IPS DF 19.7 (cell line): ENCODE measurements at places on chromosomes 1 and 21.
A peak's percentile ranks its signal among the peaks of the same experiment; 100 is the strongest.

GRCh38 chr1:13762642-13763041 is 62.7 kb downstream of the PRDM2 start:
- no peak for DNase-seq

- no peak for DNase-seq
These were observed 81.0 kb upstream of the ETV3 start for GRCh38 chr1:157219182-157219581.

DNA sequence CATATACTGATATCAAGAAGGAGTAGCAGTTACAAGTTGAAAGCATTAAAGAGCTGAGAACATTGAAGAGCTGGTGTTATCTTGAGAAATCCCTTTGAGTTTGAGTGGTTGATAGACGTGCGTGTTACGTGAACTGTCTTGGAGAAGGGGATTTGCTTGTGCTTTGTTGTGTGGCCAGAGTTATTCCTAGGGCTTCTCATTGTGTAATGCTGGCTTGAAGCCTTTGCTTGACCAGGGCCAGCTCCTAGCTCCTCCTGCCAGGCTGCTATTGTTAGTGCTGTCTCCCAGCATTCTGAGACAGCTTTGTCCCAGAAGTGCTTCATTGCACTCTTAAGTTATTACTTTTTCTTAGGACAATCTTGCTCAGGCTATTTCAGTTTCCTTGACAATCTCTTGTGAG is 116.2 kb upstream of the KCNK2 start:
- no peak for DNase-seq

DNA sequence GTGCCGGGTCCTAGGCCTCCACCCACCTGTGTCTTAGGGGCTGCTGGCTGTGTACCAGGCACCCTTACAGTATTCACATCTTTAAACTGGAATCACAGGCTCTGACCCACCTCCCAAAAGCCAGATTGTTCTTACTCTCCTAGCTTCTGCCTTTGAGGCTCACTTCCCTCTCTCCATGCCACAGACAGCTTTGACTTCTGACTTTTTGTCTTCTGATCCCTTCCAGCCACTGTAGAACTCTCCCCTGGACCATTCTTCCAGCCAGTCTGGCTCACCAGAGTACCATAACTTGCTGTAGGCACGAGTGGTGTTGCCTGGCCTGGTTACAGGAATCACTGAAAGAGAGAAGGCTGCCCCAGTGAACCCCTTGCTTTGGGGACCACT is 58.1 kb upstream of the STUM start:
- DNase-seq: no peak

- DNase-seq: no peak
These were observed 7.7 kb upstream of the RSPH1 start for GRCh38 chr21:42503711-42504110.

DNA sequence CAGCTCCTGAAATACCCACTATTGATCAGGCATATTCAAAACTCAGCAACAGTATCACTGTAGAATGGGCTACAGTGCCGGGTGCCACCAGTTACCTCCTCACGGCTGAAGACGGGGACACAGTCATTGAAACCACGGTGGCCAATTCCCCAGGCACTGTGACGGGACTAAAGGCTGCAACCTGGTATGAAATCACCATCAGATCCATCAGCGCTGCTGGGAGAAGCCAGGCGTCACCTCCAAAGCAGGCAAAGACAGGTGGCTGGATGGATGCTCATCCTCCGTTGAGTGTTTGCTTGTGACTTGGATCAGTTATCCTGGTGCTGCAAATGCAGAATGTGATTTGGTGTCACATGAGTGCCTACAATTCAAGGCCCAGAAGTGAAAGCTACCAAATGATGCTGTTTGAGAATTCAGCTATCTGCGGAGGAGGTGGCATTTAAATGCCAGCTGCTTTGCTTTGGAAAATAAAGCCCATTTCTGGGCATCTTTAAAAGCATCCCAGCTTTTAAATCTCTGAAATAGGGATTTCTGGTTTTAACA is 5.1 kb downstream of the FNDC7 start:
- no peak for DNase-seq

GRCh38 chr1:115453666-115454065 is 115.6 kb upstream of the NGF start:
- DNase-seq: no peak

DNA sequence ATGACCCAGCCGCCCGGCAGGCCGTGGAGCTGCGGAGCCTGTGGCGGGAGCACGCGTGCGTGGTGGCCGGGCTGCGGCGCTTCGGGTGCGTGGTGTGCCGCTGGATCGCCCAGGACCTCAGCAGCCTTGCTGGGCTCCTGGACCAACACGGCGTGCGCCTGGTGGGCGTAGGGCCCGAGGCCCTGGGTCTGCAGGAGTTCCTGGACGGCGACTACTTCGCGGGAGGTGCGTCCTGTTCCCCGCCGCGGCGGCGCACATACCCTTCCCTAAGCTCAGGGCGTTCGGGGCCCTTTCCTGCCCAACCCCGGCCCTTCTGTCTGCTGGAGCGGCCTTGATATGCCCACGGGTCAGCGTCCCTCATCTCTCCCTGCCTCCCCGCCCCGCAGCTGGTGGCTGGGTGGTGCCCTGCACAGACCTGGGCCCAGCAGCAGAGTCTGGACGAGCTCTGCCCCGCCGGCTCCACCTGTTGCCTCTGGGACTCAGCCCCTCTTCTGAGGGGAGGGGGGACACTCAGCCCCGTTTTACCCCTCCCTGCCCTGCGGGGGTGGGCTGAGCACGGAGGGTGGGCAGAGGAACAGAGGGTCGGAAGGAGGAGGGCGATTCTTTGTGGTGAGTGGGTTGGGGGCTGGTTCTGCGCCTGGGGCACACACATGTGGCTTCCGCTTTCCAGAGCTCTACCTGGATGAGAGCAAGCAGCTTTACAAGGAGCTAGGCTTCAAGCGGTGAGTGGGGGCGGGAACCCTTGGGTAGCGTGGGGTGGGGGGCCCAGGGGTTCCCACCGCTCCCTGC is 688 bp downstream of the PRXL2B start:
- no peak for DNase-seq

DNA sequence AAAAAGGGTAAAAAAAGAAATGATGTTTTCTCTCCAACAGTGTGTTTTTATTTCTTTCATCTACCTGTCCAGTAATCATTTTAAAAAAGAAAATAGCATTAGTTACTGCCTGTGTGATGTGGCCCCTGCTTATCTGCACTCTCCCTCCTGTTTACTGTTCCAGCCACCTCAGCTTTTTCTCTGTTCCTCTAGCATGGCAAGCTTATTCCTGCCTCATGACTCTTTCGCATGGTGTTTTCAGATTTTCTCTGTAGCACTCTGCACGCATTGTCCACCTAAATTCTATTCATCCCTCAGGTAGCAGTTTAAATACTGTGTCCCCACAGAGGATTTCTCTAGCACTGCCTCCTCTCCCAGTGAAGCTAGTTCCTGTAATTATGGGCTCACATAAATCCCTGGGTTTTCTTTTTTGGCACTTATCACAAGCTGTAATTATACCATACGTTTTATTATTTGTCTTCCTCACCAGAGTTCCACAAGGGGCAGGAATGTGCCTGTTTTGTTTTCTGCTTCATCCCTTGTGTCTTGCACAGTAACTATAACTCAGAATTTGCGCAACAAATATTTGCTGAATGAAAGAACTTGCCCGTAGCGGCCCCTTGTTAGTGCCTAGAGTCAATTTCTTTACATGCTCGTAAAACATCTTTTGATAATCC is 51.4 kb upstream of the LRIG2 start:
- DNase-seq: no peak

- no peak for DNase-seq
These were observed 48.8 kb downstream of the ZC3H11B start for GRCh38 chr1:219564109-219564508.

- no peak for DNase-seq
These were observed 355.0 kb upstream of the ESRRG start for GRCh38 chr1:217078078-217078690.

DNA sequence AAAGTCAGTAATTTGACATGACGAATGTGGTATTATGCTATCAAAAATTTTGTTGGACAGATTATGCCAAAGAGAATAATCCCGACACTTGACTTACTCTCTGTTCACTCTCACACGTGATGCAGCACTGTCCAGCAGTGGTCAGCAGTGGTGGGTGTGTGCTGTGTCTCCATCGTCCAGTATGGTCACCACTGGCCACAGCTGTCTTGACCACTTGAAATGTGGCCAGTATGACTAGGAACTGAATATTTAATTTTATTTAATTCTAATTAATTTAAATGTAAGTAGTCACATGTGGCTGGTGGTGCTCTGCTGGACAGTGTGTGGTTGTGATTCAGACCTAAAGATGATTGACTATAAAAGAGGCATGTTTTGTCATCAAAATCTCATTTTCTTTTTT is 24.0 kb downstream of the URB2 start:
- no peak for DNase-seq

GRCh38 chr1:23167353-23168078 is 1.1 kb downstream of the LUZP1 start:
- DNase-seq: no peak

GRCh38 chr1:213883618-213884017 is 104.2 kb upstream of the PROX1 start:
- no peak for DNase-seq

DNA sequence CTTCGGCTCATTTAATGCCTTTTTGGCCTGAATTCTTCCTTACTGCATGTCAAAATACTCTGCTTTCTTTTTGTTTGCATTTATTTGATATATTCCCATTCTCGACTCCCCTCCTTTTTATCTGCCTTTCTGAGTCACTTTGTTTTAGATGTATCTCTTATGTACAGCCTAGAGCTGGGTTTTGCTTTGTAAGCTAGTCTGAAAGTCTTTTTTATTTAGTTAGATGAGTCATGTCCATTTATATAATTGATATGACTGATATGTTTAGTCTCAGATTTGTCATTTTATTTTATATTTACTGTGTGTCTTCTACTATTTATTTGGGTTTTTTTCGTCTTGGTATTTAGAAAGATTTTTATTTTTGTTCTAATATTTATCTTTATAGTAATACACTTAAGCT is 33.6 kb upstream of the GNG5 start:
- no peak for DNase-seq

- no peak for DNase-seq
These were observed 27.1 kb downstream of the MAB21L3 start for GRCh38 chr1:116138277-116138792.

- no peak for DNase-seq
These were observed 381.0 kb upstream of the VAMP3 start for GRCh38 chr1:7389906-7390603.

DNA sequence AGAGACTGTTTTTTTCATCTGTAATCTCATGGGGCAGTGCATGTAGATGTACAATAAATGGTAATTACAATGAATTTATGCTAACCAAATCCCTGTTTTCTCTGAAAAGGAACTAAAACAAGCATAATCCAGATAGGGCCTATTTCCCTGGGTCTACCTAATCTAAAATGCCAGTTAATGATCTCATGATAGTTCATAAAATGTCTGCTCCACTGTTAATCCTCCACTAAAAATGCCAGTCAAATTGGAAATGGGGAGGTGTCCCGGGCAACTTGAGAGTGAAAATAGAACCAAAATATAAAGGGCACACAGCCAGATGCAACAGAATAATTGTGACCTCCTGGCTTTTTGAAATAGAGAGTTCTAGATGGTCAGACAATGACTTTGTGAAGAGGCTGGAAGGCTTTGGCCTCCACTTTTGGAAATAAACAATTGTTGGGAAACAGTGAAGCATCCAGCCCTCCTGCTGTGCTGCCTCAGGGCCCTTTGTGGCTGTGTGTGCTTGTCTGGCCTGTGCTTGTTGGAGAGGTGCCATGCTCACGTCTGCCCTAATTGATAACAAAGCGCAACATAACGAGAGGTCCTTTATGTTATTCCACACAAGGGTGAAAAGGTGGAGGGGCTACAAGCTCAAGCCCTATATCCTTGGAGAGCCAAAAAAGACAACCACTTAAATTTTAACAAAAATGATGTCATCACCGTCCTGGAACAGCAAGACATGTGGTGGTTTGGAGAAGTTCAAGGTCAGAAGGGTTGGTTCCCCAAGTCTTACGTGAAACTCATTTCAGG is 97.7 kb downstream of the ATP5PO start:
- no peak for DNase-seq

DNA sequence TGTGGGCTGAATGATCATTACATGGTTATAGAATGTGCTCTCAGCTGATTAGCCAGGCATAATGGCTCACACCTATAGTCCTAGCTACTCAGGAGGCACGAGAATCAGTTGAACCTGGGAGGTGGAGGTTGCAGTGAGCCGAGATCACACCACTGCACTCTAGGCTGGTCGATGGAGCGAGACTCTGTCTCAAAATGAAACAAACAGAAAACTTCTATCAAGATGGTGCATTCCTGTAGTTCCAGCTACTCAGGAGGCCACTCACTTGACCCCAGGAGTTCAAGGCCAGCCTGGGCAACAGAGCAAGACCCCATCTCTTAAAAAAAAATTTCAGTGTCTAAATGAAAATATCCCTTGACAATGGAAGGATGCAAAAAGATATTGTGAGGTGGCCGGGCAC is 10.9 kb downstream of the TIMM17A start:
- DNase-seq: no peak

DNA sequence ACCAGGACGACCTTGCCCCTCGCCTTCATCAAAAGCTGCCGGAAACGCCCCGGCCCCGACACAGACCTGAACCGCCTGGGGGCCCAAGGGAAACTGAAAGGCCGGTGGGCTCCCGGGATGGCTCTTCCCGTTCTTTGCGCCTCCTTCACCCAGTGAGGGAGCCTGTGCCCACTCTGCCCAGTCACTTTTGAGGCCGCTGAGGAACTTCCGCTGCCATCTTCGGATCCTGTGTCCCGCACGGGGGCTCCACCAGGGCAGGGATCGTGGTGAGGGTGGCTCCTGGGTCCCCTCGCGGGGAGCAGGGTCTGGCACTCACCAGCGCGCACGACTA is 104.0 kb downstream of the PPIAL4G start:
- DNase-seq: no peak

GRCh38 chr1:159121526-159121925 is 45.0 kb upstream of the AIM2 start:
- no peak for DNase-seq

- DNase-seq: no peak
These were observed 117.0 kb downstream of the CD247 start for GRCh38 chr1:167401260-167401873.

DNA sequence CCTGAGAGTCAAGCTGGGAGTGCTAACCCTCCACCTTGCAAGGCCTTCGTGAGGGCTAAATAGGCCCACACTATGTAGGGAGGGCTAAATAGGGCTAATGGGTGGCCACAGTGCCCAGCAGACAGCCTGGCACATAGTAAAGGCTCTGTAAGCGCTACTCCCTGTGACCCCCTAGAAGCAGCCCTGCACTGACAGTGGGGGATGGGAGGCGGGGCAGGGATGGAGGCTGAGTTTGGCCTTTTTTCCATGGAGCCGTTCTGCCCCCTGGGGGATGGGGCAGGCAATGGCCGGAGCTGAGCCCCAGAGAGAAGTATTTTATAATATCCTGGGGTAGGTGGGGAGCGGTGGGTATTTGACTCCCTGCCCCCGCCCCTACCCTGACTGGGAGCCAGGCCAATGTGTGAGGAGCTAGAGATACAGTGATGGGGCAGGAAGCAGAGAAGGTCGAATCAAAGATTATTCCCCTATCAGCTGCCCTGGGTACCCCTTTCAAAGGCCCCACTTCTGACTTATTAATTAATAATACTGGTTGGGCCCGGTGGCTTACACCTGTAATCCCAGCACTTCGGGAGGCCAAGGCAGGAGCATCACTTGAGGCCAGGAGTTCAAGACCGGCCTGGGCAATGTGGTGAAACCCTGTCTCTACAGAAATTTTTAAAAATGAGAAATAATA is 42.3 kb downstream of the LACTBL1 start:
- peak; percentile 47 for DNase-seq

GRCh38 chr1:31765041-31765467 is 914 bp upstream of the ADGRB2 start:
- no peak for DNase-seq
